ENCODE measurements at places on chromosomes 5 and 9.

DNA sequence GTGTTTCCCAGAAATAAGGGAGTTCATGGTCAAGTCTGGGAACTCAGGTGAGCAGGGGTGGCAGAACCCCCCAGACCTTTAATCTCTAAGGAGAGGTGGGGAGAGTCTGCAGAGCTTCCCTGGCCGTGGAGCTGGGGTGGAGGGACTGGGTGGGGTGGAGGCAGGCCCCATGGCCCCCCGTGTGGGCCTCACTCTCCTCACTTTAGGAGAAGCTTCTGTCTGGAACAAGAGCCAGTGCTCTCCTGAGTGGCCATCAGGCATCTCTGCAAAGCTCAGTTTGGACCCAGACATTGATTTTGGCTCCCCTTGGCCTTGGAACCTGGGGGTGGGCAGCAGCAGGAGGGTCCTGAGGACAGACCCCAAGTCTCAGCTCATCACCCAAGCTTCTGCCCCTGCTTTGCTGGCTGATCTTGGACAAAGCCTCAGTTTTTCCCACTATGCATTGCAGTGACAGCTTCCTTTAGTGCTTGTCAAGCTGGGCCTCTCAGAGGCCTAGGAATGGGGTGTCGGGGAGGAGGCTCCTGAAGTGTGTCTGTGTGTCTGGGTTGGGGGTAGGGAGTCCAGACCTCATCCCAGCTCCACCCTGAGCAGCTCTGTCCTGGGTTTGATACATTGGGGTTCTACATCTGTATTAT lies 3.5 kb upstream of the GBGT1 start:
- no peak for DNase-seq

GRCh38 chr5:1670351-1670750 lies 129.3 kb downstream of the MRPL36 start:
- no peak for DNase-seq

DNA sequence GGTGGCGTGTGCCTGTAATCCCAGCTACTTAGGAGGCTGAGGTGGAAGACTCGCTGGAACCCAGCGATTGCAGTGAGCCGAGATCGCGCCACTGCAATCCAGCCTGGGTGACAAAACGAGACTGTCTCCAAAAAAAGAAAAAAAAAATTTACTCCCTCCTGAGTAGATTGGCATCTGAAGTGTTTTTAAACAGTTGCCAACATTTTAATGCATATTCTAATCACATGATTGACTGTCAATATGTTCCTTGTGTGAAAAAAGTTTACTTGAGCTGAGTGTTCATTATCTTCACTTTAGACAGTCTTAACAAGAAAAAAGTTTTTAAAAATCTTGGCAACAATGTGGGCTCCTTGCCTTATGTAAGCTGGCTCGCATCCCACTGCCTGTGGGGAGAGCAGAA lies 53.8 kb downstream of the AGXT2 start:
- DNase-seq, result no peak

DNA sequence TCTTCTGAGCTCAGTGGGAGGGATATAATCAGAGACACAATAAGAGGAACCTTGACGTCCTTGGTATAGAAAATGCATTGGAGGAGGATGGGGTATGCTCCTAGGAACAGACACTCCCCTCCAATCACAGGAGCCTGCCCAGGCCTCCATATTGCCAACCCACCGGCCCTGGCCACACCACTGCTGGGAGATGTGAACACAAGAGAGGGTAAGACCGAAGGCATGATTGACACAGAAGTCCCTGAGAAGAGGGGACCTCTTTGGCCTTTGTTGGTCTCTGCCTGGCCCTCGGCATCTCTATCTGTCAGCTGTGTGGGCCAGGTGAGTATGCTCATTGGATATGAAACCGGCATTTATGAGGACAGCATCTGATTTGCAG lies 62.0 kb downstream of the CRB2 start:
- DNase-seq, result no peak

- no peak for DNase-seq
Measured at GRCh38 chr5:141211-141610, 49.2 kb downstream of the PLEKHG4B start.

GRCh38 chr9:117919538-117919937 lies 215.3 kb downstream of the TLR4 start:
- no peak for DNase-seq

GRCh38 chr5:1502046-1502736 lies 21.6 kb downstream of the LPCAT1 start:
- no peak for DNase-seq

- no peak for DNase-seq
Measured at GRCh38 chr9:88676644-88677043, 141.7 kb downstream of the NXNL2 start.

- no peak for DNase-seq
Measured at GRCh38 chr5:140038373-140038957, 4.6 kb downstream of the NRG2 start.

DNA sequence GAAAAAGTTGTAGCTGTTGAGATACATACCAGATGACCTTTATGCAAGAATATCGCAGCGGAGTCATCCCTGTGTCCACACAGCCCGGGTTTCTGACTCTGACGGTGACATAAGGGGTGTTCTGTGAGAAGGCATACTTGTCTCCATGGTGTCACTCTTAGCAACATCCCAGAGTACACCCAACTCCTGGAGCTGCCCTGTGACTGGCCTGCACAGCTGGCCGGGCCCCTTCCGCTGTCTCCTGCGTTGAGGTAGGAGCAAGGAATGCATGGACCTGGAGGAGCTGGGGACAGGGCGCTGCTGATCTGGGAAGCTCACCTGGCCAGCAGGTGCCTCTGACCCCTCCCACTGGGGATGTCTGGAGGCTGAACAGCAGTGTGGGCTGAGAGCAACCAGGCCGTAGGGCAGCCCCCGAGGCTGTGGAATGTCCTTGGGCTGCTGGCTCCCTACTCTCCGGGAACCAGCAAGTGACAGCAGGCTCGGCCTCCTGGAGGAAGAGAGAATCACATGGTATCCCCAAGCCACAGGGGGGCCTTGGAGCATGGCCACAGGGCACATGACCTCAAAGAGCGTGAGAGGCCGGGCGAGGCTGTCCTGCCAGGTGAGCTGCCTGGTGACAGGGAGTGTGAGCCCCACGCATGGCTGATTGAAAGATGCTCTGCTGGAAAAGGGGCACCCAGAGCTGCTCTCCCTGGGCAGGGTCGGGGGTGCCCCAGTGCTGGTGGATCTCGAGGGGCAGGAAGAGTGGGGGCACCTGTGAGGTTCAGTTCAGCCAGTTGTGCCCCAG lies 113.4 kb downstream of the MRPL36 start:
- DNase-seq, result no peak

DNA sequence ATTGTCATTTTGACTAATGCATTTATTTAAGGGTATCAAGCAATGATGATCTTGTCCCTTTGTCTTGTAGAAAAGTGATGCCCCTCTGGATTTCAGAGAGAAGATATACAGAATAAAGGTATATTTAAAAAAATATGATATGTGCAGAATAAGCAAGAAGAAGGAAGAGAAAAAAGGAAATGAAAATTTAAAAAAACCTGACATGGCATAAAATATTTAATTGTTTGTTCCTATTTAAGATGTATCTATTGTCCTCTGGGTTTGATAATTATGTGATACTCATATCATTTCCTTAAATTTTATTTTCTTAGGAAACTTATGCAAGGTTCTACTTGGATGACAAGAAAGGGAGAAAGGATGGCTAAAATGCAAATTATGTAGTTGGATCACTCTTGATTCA lies 983.7 kb upstream of the CDH6 start:
- DNase-seq, result no peak

- DNase-seq, result no peak
Measured at GRCh38 chr5:97192580-97193354, 9.7 kb upstream of the RIOK2 start.

DNA sequence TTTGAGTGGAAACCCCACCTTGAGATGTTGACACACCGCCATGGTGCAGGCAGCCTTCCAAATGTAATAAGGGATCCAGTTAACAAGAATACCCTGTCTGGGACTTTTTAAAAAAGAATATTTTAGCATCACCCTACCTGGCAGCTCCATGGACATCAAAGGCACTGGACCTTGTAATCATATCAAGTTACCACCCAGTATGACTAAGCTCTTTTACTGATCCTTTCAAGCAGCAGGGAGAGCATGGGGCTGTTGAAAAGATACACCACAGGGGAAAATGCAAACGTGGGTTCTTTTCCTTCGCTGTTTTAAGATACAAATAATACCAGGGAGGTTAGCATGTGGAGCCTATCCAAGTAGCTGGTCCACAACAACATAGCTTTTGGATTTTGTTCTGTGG lies 211.2 kb downstream of the SAXO1 start:
- DNase-seq, result no peak

DNA sequence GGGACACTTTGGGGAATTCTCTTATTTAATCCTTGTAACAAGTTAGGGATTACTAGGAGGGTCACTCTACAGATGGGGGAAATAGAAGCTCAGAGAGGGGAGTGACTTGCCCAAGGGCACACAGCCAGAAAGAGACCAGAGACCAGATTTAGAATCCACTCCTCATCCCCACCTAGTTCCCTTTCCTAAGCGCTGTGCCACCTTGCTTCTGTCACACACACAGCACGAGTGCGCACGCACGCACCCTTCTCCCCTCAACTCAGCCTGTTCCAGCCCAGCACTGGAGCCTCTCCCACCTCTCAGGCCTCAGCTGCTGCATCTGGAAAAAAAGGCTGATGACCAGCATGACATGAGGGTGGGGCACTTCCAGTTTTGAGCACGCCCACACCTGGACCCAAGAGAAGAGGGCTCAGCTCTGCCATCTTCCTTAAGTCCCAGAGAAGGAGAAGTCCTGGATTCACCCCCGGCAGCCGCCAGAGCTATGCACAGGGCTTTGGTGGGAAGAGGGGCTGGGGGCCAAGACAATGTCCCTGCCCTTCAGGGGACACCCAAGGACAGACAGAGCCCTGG lies 18.5 kb downstream of the NR5A1 start:
- no peak for DNase-seq

- no peak for DNase-seq
Measured at GRCh38 chr5:152819891-152820290, 414.8 kb upstream of the NMUR2 start.

- DNase-seq, result no peak
Measured at GRCh38 chr9:107793541-107793940, 304.0 kb upstream of the KLF4 start.

DNA sequence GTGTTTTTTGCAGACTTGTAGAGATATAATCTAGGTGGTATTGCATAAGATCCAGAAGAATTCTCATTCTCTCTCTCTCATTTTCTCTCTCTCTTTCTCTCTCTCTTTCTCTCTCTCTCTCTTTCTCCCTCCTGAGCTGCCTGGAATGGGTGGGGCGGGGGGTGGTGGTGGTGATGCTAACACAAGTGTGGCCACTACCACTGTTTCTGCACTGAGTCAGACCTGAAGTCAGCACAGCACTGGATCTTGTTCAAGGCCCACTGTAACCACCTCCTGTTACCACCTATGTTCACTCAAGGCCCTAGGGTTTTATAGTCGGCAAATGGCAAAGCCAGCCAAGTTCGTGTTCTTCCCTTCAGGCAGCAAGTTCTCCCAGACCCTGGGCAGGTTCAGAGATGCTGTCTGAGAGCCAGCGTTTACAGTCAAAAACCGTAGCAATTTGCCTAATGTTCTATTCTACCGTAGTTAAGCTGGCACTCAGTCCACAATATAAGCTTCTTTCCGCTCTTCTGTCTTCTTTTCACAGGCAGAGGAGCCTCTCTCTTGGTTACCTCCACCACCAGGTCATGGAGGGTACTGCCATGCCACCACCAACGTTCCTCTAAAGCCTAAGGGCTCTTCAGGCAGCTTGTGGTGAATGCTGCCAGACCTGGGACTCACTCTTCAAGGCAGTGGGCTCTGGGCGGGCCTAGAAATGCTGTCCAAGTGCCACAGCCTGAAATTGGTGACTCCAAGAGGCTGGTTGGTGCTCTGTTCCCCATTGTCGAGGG lies 235.7 kb upstream of the PRR16 start:
- DNase-seq, result no peak

DNA sequence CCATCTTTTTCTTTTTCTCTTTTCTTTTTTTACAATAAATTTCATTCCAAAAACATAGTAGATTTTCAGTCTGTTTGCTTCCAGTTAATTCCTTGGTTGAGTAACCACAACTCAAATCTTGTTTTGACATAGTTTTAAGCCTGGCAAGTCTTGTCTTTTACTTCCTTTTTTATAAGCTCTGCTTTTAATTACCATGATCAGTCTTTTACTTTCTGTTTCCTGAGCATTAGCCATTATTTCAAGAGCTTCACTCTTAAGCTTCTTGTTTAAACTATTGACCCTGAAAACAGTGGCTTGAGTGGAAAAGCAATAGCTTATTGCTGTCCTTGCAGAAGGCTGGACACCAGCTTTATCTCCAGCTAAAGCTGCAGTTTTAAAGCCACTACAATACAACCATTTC lies 1363.3 kb downstream of the MAT2B start:
- DNase-seq, result no peak

- DNase-seq, result no peak
Measured at GRCh38 chr9:35708146-35708545, 18.4 kb upstream of the TPM2 start.

GRCh38 chr5:153520952-153521351 lies 30.5 kb downstream of the GRIA1 start:
- no peak for DNase-seq

DNA sequence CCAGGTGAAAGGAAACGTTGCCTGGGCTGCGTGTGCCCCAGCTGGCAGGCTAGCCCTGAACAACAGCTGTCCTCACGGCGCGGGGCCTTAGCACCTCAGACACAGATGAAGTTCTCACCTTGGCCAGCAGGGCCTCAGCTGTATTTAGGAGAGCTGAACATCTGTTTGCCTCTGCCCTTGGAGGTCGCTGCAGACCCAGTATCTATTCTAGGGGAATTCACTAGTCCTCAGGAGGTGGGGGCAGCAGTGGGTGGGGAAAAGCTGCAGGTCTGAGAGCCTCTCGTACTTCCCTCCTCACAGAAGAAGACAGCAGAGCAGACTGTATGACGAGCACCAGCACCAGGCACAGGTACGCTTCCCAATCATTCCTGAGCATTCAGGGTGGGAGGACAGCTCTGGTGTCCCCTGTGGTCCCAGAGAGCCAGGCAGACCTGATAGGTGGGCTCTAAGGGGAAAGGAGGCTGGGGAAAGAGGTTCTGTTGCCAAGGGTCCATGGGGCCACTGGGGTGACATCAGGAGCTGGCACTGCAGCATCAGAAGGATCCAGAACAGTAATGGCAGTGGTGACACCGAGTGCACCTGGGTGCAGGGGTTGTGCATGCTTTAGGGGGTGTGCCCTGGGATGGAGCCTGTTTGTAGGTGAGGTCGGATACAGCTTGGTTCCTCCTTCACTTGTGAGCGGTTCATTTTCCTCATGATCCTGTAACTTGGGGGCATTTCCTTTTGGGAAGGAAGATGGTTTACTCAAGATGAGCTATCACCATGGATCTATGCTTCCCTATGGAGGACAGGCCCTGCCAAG lies 13.8 kb downstream of the CD74 start:
- no peak for DNase-seq

- no peak for DNase-seq
Measured at GRCh38 chr5:133242221-133242835, 190.5 kb downstream of the HSPA4 start.

- DNase-seq, result no peak
Measured at GRCh38 chr5:180862645-180863044, 1.6 kb upstream of the ZFP62 start.

- DNase-seq, result peak; percentile 9
Measured at GRCh38 chr9:111661802-111662521, 557 bp downstream of the GNG10 start.
